Cardiac muscle cell (in vitro differentiated cells and primary cell): ENCODE measurements at places on chromosomes 1 and 21. TPM values are rescaled to one million over a fixed set of nuclear protein-coding genes. Genes with fewer than 3 reads are reported as not detected.

GNAT2 gene
- not detected in 2 replicates for total RNA-seq

PSMB2 gene
- 22.5 and 29.1 TPM in 2 replicates for total RNA-seq

TCP10L gene
- 1.5 and 1.8 TPM in 2 replicates for total RNA-seq

MCOLN2 gene
- total RNA-seq: not detected in 2 replicates

TMOD4 gene
- 0.48 TPM in 1 of 2 replicates, not detected in the other for total RNA-seq

LCE1F gene
- not detected in 2 replicates for total RNA-seq

SPRR2E gene
- total RNA-seq: not detected in 2 replicates
